ENCODE measurements at places on chromosomes 6 and 20. TPM values are rescaled to one million over a fixed set of nuclear protein-coding genes. Genes with fewer than 3 reads are reported as not detected.

Gene SYCP2
- 0.77 TPM for polyA plus RNA-seq

GRCh38 chr20:42067596-42067995 lies 449.4 kb upstream of the CHD6 start:
- no peak overlapping the region for H3K4me3 ChIP-seq
- DNase-seq = no peak
- no peak overlapping the region for H3K27ac ChIP-seq
- no peaks in the 10 kb centered on the region for H3K4me1 ChIP-seq
- no peaks in the 10 kb centered on the region for H3K36me3 ChIP-seq
- no peaks in the 10 kb centered on the region for H3K27me3 ChIP-seq

DNA sequence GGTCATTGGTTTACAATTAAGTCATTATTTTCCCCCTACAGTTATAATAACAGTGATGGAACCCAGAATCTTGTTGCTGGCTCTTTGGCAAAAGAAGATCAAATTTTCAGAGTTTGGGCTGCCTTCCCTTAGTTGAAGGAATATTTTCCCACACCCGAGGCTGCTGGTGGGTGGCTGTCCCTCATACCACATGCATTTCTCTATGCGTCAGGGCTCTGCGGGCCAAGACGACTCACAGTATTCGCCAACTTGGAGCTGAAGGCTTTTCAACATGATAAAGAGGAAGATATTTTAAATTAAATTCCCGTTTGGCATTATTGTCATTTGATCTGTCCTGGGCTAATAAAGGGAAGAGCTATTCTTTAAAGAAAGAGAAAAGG lies 102.2 kb upstream of the SASH1 start:
- H3K4me1 ChIP-seq = no peaks in the 10 kb centered on the region
- H3K27ac ChIP-seq = no peak overlapping the region
- no peaks in the 10 kb centered on the region for H3K27me3 ChIP-seq
- DNase-seq = peak; percentile 88

GRCh38 chr6:159800141-159800865 lies at the start of gene PNLDC1:
Gene PNLDC1, plus strand, starts transcription at chr6:159800276. Its CDS starts 32 bp downstream, at chr6:159800308.
- no peaks in the 10 kb centered on the region for H3K4me1 ChIP-seq
- no peak within 1 kb of the TSS for H3K4me3 ChIP-seq
- H3K27ac ChIP-seq = no peak within 1 kb of the TSS

- DNase-seq = no peak
- H3K27ac ChIP-seq = no peak overlapping the region
- no peaks in the 10 kb centered on the region for H3K36me3 ChIP-seq
- no peaks in the 10 kb centered on the region for H3K27me3 ChIP-seq
Measured at GRCh38 chr20:35165221-35166185, 6.4 kb upstream of the PROCR start.

DNA sequence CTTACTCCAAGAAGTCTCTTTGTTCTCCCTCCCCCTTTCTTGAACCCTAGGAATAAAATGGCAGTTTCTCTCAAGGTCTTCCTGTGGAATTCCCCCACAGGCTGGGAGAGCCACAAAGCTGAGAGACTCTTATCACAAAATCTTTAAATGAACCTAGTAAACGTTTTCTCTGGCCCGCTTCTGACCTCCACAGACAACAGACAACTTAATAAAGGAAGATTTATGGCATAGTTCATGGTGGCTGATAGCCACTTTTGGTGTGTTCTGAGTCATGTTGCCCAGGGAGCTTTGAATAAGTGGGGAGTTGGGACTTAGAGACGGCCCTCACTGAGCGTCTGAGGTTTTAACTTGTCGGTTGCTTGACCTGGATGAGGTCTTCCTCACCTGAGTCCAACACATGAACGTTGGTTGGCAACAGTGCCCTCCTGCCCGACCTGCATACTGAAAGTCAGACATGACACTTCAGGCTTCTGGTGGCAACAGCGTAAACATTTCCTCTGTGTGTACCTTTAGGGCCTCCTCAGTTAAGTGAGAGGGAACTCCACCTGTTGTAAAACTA lies 124.1 kb downstream of the FOXO3 start:
- peak; percentile 41 for DNase-seq
- H3K4me3 ChIP-seq = no peak overlapping the region
- H3K36me3 ChIP-seq = no peaks in the 10 kb centered on the region
- no peaks in the 10 kb centered on the region for H3K27me3 ChIP-seq
